ENCODE measurements at places on chromosomes 16 and 17.

- DNase-seq: no peak
Measured at GRCh38 chr16:87384162-87384874, 742 bp upstream of the FBXO31 start.

DNA sequence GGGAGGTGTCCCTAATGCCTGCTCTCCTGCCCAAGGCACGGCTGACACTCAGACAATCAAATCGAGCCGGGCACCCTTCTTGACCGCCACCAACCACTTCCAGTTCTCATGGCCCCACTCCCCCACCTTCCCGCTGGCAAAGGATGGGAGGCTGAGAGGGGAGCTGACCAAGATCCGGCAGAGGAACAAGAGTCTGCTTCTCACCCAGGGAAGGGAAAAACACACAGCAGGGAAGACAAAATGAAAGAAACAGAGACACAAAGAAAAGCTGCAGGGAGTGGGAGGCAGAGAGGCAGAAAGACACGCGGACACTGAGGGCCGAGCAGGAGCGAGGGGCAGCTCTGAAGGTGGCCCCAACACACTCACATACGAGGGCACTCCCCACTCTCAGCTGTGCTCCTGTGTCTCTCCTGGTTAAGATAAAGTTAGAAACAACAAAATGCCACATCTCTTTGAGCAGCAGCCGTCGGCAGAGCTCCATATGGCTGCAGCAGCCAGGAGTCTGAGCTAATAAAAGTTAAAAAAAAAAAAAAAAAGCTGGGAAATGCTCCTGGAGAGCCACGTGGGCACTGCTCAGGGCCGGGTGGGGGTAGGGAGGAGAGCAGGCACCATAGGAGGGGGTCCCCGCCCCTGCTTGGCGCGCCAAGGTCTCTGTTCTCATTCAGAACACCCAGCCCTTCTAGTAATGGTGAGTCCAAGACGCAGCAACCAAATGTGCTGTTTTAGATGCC lies 7.4 kb downstream of the LRRC75A start:
- no peak for DNase-seq

- DNase-seq: no peak
Measured at GRCh38 chr16:72164691-72165090, 7.3 kb downstream of the PMFBP1 start.

DNA sequence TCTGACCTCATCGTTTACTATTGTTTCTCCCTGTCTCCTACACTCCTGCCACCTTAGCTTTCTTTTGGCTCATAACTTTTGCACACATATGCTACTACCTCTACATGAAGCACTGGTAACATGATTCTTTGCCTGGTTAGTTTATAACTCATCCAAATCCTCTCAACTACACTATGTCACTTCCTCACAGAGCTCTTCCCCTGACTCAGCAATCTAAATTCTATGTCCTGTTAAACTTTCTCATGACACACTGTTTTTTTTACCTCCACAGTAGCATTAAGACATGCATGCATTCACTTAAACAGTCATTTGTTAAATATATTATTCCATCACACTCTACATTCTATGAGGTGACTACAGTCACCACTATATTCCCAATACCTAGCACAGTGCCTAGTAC lies 19.7 kb downstream of the APPBP2 start:
- DNase-seq: no peak

DNA sequence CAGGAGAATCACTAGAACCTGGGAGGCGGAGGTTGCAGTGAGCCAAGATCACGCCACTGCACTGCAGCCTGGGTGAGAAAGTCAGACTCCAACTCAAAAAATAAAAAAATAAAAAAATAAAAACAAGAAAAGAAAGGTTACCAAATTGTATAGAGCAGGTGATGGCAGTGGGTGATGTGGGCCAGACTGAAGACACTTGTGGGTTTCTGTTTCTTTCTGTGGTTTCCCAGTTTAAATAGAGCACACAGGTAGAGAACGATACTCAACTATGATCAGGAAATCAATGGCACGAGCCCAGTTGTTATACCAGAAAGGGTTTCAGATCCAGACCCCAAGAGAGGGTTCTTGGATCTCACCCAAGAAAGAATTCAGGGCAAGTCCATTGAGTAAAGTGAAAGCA lies 32.6 kb downstream of the NUBP1 start:
- DNase-seq: no peak

GRCh38 chr17:39640591-39641031 lies 3.7 kb downstream of the STARD3 start:
- DNase-seq: no peak

GRCh38 chr17:78986649-78987328 lies 7.1 kb upstream of the LGALS3BP start:
- DNase-seq: no peak

- DNase-seq: peak; percentile 75
Measured at GRCh38 chr17:80265205-80266068, 4.8 kb downstream of the RNF213 start.

- DNase-seq: no peak
Measured at GRCh38 chr17:12230481-12231354, 210.0 kb downstream of the MAP2K4 start.

GRCh38 chr16:60414613-60415012 lies 1621.6 kb downstream of the CDH8 start:
- no peak for DNase-seq

- DNase-seq: no peak
Measured at GRCh38 chr17:59357219-59357697, 25.8 kb downstream of the YPEL2 start.

GRCh38 chr17:8963647-8964258 lies 1.8 kb downstream of the PIK3R5 start:
- no peak for DNase-seq

DNA sequence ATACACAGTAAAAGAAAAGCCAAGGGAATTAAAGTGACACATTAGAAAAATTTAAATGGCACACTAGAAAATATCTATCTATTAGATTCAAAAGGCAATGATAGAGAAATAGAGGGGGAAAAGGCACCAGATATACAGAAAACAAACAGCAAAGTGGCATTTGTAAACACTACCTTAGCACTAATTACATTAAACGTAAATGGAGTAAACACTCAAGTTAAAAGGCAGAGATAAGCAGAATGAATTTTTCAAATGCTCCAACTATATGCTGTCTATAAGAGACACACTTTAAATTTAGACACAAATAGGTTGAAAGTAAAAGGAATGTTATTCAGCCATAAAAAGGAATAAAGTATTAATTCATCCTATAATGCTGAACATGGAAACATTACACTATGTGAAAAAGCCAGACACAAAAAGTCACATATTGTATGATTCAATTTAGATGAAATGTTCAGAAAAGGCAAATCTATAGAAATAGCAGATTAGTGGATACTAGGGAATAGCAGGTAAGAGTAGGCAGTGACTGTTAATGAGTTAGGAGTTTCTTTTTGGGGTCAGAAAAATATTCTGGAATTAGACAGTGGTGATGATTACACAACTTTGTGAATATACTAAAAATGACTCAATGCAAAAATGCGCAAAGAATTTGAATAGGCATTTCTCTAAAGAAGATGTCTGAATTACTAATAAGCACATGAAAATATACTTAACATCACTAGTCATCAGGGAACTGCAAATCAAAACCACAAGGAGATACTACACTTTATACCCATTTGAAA lies 92.4 kb downstream of the BRIP1 start:
- DNase-seq: no peak

DNA sequence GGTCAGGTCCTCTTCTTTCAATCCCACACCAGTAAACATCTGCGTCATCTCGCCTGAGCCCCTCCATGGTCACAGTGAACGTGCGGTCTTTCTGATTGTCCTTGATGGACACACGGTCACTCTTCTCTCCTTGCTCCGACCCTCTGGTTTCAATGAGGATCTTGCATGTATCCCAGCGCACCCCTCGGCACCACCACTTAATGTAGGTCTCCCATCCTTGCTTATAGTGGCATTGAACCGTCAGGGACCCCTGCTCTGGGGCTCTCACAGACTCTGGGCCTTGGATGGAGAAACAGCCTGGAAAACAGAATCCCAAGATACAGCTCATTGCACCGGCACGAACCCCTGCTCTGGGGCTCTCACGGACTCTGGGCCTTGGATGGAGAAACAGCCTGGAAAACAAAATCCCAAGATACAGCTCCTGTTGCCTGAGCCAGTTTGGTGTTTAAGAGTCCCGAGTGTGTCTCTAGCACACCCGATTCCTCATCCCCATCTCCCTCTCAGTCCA lies 5.4 kb downstream of the CD300LB start:
- no peak for DNase-seq

DNA sequence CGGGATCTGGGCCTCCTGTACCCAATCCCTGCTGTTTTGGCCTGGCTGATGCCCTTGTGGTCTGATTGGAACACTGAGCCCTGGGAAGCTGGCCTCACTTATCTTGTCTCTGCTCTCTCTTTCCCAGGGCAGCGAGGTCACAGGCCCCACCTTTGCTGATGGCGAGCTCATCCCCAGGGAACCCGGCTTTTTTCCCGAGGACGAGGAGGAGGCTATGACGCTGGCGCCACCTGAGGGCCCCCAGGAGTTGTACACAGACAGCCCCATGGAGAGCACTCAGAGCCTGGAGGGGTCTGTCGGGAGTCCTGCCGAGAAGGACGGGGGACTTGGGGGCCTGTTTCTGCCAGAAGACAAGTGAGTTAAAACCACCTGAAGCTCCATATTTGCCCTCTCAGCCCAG lies 126.0 kb downstream of the RAB11FIP4 start:
- peak; percentile 21 for DNase-seq

GRCh38 chr17:76252040-76252954 lies 12.0 kb upstream of the RNF157 start:
- DNase-seq: no peak

- DNase-seq: no peak
Measured at GRCh38 chr16:65494609-65495008, 372.7 kb upstream of the CDH11 start.

DNA sequence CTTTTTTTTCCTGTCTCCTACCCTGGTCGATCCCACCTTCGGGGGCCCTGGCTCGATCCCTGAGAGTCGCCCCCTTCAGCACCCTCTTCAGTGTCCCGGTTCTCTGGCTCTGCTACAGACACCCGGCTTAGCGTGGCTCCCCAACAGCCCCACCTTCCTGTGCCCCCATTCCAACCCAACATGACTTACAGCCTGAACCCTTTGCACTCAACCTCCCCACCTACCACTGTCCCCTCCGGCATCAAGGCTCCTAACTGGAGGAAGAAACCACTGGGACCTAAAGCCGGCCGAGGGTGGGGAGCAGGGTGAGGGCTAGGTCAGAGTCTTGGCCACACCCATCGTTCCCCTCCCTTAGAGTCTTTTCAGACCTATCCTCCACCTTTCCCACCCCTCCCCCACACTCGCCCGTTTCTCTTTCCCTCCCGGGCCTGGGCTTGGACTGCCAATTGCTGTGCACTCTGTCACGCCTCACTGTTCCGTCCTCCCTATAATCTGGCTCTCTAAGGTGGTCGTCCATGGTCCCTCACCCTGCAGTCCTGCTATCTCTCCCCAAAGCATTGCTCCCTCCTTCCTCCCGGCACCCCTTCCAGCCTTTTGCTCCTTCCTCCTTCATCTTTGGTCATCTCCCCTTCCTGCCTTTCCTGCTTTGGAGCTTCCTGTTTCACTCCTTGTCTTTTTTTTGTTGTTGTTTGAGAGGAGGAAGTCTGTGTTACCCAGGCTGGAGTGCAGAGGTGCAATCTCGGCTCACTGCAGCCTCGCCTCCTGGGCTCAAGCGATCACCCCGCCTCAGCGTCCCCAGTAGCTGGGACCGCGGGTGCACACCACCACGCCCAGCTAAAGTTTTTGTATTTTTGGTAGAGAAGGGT lies 890 bp upstream of the CLDN7 start:
- peak; percentile 34 for DNase-seq

DNA sequence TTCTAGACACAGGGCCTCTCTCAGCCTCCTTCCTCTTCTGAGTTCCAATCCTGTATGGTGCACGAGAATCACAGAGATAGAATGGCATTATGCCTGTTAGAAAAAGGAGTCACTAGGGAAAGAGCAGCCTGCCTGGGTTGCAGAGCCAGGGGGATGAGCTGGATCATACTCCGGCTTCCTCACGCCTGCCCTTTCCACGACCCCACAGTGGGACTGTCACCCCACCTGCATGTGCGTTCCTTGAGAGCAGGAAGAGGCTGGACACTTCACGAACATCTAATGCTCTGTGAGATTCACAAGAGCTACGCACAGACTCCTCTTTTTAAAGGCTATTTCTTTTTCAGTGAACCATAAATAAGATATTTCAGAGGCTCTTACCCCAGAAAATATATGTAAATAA lies 54.8 kb downstream of the N4BP1 start:
- DNase-seq: no peak

DNA sequence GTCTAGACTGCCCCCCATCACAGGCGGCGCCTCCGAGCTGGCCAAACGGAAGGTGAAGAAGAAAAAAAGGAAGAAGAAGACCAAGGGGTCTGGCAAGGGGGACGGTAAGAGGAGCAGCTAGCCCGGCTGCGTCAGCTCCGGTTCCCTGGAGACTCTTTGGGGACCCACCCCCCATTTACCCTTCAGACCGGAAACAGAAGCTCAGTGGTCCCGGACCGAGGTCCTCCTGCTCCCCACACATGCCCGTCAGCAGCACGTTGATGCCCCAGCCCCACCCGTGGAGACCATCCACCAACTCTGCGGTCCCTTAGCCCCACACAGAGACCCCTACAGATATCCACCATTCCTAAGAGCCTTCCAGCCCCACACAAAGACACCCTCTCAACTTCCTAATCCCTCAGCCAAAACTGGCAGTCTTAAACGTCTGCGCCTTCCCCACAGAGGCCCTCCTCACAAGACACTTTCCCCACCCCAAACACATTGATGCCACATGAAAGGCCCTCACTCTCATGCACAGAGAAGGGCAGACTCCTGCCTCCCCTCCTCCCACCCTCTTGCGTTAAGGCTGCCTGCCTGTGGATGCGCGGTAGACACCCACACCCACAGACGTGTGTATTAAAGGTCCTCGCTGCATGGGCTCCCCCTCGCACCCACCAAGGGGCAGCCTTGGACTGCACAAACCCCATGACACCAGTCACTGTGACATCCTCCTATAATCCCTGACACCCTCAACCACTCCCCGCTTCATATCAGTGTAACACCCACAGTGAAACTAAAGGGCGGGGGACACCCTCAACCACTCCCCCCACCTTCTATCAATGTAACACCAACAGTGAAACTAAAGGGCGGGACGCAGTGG lies 58.2 kb upstream of the RPH3AL start:
- peak; percentile 66 for DNase-seq

GRCh38 chr16:88264641-88265285 lies 118.0 kb upstream of the ZNF469 start:
- DNase-seq: peak; percentile 70

GRCh38 chr16:76653390-76654026 lies 376.3 kb downstream of the CNTNAP4 start:
- DNase-seq: no peak

DNA sequence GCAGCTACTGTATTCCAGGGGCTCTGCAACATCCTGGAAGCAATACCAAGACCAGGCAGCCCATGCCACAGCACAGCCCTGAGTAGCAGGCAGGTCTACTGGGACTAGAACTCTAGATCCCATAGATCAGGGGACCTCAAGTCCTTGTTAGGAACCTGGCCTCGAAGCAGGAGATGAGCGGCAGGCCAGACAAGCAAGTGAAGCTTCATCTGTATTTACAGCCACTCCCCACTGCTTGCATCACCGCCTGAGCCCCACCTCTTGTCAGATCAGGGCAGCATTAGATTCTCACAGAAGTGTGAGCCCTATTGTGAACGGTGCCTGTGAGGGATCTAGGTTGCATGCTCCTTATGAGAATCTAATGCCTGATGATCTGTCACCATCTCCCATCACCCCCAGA lies 295.7 kb upstream of the TNRC6C start:
- no peak for DNase-seq
